RWPE1 (cell line): ENCODE measurements at places on chromosomes 1 and 21.
A peak's percentile ranks its signal among the peaks of the same experiment; 100 is the strongest.

- no peak for DNase-seq
These were observed 6.4 kb downstream of the DYRK1A start for GRCh38 chr21:37372951-37373350.

GRCh38 chr21:36927719-36928117, 38.8 kb downstream of the HLCS start:
- peak; percentile 65 for DNase-seq

DNA sequence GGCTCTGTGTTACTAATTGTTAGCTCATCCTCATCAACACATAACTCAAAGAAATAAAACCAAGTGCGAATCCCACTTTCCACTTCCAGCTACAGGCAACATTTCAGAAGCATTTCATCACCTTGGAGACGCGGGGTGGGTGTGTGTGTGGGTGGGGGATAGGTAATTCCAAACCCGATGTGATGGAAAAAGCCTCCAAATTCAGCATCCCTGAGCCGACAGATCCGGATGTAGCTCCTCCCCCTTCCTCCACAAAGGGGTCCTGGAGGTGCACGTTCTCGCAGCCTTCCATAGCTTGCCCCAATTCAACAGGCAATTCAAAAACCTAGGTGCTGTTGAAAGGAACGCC, 486 bp downstream of the HSPA13 start:
- peak; percentile 26 for DNase-seq

DNA sequence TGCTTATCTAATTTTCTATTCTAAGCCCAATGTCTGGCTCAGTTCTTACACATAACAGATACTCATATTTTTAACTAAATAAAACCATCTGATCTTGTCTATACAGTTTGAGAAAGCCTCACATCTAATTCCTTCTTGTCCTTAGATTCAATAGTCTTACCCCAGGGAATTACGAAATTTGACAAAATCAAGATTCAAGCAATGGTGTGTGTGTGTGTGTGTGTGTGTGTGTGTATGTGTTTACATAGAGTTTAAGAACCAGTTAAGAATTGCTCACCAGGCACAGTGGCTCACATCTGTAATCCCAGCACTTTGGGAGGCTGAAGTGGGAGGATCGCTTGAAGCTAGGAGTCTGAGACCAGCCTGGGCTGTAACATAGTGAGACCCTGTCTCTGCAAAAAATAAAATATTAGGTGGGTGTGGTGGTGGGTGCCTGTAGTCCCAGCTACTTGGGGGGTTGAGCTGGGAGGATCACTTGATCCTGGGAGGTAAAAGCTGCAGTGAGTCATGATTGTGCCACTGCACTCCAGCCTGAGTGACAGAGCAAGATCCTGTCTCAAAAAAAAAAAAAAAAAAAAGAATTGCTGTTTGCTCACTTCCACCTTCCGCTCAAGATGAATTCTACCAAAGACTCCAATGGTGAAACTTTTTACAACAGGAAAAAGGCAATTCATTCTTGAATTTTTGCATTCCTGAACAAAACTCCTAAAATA, 6.2 kb downstream of the WDR64 start:
- DNase-seq: no peak

- DNase-seq: peak; percentile 14
These were observed 206.5 kb downstream of the ZP4 start for GRCh38 chr1:237684236-237684635.

DNA sequence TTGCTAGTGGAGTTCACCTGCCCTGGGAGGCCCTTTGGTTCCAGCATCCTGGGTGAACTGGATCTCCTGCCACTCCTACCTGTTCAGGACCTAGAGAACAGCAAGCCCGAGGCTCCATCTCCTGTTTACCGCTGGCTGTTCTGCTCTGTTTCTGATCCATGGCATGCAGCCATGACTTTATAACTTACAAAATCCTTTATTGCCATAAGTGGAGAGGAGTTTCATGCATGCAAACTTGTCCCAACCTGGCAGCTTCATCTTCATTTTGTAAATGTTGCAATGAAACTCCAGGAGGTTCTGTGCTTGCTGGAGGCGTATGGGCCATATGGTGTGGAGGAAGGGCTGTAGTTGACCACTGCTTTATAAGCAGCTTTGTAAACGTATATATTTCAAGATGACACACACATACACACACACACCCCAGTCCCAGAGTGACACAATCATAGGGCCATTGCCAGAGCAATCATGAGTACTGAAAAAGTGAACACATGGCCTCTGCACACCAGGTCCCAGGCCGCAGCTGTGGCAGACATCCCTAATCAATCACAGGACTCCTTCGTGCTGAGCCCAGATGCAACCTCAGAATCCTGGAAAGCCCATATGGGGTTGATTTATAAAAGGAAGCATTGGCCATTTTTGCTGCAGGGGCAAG, 69.0 kb downstream of the UBIAD1 start:
- DNase-seq: no peak

- no peak for DNase-seq
These were observed 2.2 kb downstream of the TOMM40L start for GRCh38 chr1:161228032-161228431.

GRCh38 chr1:229137271-229137670, 133.6 kb upstream of the RAB4A start:
- DNase-seq: no peak

GRCh38 chr1:62573675-62574074, 23.6 kb upstream of the ANGPTL3 start:
- no peak for DNase-seq

- no peak for DNase-seq
These were observed 21.7 kb downstream of the INTS7 start for GRCh38 chr1:212013672-212014071.

DNA sequence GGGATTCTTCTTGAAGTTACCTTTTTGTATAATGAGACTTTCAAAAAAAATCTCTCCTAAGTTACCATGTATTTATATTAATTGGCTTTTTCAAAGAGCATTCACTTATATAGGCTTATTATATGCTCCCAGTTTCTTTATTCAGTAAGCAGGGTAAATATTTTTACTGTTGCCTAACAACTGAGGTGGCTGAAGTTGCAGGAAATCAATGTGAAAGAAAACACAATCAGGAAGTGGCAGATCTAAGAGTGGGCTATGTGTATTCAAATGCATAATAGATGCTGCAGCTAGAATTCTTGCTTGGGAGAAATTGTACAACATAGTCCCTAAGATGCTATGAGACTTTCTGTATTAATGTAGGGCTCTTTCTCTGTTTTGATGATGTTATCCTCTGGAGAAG, 606.9 kb downstream of the NUF2 start:
- DNase-seq: no peak

GRCh38 chr1:117036018-117036461, 24.1 kb upstream of the TTF2 start:
- no peak for DNase-seq

DNA sequence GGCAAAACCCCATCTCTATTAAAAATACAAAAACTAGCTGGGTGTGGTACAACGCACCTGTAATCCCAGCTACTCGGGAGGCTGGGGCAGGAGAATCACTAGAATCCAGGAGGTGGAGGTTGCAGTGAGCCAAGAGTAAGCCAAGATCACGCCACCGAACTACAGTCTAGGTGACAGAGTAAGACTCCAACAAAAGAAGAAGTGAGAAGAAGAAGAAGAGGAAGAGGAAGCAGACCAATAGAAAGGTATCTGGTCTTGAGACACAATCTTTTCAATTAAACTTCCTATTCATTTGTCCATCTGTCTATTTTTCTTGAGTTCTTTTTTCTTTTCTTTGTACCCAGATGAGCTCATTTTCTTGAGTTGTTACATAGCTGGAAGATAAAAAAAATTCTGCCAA, 55.7 kb upstream of the ACADM start:
- DNase-seq: no peak

DNA sequence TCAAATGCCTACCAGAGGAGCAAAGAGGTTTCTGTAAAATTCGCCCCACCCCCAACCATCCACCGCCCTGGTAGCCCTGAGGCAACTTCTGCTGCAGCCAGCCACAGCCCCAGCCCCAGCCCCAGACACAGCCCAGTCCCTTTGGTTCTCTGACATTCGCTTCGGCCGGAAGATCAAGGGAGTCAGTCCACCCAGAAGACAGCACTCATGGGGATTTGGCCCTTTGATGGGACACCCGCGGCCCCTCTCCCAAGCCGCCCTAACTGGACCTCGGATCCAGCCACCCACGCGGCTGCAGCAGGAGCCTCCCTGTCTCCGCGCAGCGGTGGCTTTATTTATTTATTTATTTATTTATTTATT, 3881.0 kb downstream of the SRGAP2C start:
- DNase-seq: no peak

DNA sequence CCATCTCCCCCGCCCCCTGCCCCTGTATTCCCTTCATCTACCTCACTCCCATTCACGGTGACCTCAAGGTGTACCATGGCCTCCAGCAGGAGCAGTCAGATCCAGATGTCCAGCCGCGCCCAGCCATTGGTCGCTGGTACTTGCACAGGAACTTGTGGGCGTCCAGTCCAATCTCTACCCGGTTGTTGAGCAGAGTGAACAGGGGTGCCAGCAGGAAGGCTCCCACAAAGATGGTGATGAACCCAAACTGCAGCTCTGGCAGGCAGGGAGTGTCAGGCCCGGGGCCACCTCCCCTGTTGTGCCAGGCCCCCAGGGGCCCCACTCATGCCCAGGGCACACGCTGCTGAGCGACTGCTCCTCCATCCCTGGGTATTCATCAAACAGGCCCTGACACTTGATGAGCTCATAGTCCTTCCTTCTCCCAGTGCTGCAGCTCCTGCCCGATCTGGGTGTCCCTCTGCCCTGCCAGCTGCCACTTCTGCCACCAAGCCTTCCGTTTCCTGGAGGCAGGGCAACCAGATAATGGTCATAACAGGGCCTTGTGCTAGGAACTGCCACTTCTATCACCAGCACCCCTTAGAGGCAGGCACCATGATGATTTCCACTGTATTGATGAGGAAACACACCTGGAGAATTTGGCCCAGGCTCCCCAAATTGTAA, 5.7 kb upstream of the ARHGEF19 start:
- no peak for DNase-seq

DNA sequence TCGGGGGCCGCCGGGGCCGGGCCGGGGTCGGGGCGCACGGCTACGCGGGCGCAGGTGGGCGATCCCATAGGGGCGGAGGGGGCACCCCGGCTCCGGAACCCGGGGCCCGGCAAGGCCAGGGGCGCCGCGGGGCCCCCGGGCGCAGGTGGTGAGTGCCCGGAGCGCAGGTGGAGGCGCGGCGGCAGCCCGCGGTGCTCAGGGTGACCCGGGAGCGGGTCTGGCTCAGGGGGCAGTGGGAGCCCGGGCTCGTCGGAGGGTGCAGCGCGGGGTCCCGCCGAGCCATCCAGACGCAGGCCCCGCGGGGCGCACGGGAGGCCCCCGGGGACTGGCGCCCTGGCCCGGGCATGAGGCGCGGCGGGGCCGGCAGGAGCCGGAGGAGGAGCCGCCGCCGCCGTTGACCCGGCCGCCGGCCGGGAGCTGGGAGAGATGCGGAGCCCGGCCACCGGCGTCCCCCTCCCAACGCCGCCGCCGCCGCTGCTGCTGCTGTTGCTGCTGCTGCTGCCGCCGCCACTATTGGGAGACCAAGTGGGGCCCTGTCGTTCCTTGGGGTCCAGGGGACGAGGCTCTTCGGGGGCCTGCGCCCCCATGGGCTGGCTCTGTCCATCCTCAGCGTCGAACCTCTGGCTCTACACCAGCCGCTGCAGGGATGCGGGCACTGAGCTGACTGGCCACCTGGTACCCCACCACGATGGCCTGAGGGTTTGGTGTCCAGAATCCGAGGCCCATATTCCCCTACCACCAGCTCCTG, 489 bp downstream of the CELSR2 start:
- no peak for DNase-seq

DNA sequence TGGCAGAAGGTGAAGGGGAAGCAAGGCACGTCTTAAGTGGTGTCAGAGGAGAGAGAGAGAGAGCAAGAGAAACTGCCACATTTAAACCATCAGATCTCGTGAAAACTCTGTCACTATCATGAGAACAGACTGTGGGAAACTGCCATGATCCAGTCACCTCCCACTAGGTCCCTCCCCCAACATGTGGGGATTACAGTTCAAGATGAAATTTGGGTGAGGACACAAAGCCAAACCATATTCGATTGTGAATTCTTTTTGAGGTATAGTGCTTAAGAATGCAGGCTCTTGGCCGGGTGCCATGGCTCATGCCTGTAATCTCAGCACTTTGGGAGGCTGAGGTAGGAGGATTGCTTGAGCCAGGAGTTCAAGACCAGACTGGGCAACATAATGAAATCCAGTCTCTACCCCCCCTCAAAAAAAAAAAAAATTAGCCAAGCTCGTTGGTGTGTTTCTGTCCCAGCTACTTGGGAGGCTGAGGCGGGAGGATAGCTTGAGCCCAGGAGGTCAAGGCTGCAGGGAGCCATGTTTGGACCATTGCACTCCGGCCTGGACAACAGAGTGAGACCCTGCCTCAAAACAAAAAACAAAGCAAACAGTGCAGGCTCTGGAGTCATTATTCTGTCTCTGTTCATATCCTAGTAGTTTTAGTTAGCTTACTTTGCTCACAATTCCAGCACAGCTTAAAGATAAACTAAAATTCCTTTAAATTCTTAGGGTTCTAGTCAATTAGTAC, 6.0 kb downstream of the ZCCHC17 start:
- DNase-seq: no peak

- DNase-seq: no peak
These were observed 90.9 kb downstream of the LRRC8C start for GRCh38 chr1:89723863-89724262.

DNA sequence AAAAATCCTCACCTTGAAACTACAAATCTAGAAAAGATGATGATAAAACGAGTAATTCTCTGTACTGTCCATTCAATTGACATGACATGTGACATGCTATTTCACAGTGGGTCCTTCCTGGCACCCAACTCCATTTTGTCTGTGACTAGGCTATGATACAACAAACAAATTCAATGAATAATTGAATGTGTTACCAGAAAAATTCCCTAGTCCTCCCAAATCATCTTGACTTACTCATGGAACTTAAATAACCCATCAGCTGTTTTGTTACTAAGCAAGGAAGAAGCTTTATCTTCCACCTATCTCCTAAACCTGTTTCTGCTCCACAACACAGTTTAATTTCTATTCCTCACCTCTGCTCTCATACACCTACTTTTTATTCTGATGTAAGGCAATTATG, 30.4 kb downstream of the B3GALNT2 start:
- no peak for DNase-seq

GRCh38 chr1:209059376-209059775, 524.1 kb upstream of the CAMK1G start:
- no peak for DNase-seq

DNA sequence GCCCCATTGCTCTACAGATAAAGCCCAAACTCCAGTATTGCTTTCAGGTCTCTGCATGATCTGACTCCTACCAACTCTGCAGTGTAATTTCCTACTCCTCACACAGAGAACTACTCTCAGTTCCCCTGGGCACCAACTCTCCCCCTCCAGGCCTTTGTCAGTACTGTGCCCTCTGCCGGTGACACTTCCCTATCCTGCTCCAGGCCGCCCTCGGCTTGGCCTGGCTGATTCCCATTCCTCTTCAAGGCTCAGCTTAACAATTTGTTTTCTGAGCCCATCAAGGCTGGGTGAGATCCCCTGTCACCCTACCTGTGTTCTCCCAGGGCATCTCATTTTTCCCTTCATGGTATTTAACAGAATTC, 2.6 kb downstream of the SLAMF8 start:
- DNase-seq: no peak

- DNase-seq: no peak
These were observed 663 bp downstream of the ACOT7 start for GRCh38 chr1:6392809-6393399.

- no peak for DNase-seq
These were observed 144.6 kb upstream of the HMGB4 start for GRCh38 chr1:33719326-33719725.
